ENCODE measurements at places on chromosomes 5 and 9.

DNA sequence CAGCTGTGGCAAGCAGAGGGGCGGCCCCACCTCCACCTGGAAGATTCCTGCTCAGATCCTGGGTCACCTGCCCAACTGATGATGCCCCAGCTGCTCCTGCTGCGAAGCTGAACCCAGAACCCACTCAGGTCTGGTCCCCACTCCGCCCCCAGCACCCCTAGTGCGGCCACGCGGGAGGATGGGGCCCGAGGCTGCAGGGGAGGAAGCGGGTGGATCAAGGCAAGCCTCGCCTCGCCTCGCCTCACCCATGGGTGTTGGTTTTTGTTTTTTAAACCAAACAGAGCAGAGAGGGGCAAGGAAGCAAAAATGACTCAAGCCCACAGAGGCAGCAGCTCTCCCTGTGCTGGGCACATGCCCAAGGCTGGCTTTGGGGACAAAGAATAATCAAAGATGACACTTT is 23.2 kb downstream of the ABO start:
- no peak for DNase-seq

- no peak for DNase-seq
Observed at GRCh38 chr9:109640580-109641371, 139.2 kb upstream of the PALM2AKAP2 start.

- DNase-seq = no peak
Observed at GRCh38 chr5:83492331-83492730, 20.8 kb downstream of the VCAN start.

- DNase-seq = no peak
Observed at GRCh38 chr9:22382331-22382730, 64.3 kb upstream of the DMRTA1 start.

GRCh38 chr5:143740956-143741355 is 71.0 kb upstream of the HMHB1 start:
- no peak for DNase-seq

GRCh38 chr9:13596383-13596970 is 317.0 kb upstream of the MPDZ start:
- DNase-seq = no peak

DNA sequence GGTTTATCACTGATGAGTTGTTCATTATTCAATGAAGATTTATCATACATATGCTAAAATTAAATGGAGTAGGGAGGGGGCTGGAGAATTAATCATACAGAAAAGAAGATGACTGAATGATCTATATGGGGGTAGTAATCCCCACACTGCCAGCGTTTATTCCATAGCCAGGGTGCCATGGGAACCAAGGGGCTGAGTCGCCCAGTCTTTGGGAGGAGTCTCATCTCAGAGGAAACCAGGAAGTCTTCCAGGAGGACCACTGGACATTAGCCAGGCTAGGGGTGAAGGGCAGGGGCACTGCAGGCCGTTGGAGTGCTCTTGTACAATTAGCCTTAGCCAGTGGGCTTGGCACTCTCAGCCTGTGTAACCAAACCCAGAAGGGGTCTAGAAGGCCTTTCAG is 226.5 kb downstream of the ARL15 start:
- DNase-seq = no peak

- no peak for DNase-seq
Observed at GRCh38 chr5:41773799-41774198, 96.4 kb downstream of the OXCT1 start.

GRCh38 chr9:78463750-78464149 is 166.8 kb downstream of the PSAT1 start:
- DNase-seq = no peak

- DNase-seq = no peak
Observed at GRCh38 chr5:172875505-172876279, 41.6 kb downstream of the ERGIC1 start.

DNA sequence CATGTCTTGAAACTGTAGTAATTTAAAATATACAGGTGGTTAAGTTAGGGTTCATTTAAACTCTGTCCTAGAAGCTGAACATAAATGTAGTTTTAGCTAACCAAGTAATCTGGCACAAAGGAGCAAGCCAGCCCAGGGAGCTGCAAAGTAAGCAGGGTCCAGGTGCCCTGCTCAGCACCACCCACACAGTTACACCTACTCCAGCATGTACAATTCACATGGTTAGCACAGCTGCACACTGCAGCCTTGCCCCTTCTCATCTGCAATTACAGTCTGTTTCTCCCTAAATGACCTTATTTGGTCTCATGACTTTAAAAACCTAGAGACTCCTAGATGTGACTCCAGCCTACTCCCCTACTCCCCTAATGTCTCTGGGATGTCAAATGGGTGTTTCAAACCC is 128.4 kb downstream of the EPB41L4A start:
- no peak for DNase-seq

DNA sequence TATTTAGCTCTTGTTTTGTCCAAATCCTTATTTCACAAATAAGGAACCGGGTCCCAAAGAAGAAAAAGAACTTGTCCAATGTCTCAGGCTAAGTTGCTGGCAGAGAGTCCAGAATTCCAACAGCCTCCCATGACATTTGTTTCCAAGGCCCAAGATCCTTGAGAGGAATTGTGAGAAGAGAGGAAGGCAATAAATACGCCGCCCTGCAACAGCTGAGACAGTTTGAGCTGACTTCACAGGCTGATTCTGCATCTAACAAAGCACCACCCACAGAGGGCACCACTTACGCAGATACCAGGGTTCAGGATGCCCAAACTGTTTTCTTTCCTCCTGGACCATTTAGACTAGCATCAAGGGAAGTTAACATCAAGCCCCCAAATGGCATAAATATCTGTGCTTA is 211.3 kb downstream of the FAM114A2 start:
- no peak for DNase-seq

- DNase-seq = no peak
Observed at GRCh38 chr9:7844242-7844641, 44.7 kb upstream of the DMAC1 start.

DNA sequence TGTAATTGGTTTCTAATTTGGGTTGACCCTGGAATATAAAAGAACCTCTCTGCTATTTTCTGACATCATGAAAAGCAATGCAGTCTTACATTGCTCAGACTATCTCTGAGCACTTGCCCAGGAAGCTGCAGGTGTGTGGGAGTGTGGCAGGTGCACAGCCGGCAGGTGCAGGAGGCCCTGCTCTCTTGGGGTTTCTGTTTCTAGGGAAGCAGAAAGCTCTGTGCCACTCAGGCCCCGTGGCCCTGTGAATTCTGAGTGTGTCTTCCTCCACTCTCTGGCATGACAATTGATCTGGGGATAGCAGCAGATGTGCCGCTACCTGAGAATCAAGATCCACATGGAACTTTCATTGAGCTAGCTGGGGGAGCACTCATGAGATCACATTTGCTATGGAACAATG is 45.7 kb upstream of the IRX2 start:
- no peak for DNase-seq

DNA sequence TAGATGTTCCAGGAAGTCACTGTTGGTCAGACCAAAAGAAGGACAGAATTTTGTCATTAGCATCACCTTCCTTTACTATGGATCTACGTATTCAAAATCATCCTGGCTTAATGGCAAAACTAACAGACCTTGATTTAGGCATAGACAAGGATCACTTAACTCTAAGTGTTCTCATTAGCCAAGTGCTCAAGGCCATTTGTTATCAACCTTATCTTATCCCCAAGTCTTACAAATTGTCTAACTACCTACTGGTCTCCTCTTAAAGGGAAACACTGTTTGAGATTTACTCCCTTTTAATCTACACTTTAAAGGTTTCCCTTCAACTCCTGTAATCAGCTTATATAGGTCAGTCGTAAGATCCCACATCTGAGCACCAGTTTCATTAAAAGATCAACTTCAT is 1197.5 kb upstream of the C9orf72 start:
- no peak for DNase-seq

GRCh38 chr9:1049641-1050040 is 516 bp upstream of the DMRT2 start:
- no peak for DNase-seq

DNA sequence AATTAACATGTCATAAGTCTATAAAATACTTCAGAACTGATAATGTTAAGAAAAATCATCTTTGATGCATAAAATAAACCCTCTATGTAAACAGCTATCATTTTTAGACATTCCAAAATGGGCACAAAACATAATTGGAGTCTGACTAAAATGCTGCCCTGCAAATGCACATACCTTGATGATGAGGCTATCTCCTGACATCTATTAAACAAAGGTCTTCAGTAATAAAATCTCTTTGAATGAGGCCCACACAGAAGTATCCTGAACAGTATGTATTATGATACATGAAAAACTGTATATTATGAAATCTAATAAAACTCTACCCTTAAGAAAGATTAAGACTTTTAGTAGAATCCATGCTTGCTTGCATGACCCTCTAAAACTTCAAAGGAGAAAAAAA is 66.1 kb downstream of the FBXL17 start:
- no peak for DNase-seq

GRCh38 chr9:115211413-115212124 is 93.6 kb upstream of the TNC start:
- no peak for DNase-seq

DNA sequence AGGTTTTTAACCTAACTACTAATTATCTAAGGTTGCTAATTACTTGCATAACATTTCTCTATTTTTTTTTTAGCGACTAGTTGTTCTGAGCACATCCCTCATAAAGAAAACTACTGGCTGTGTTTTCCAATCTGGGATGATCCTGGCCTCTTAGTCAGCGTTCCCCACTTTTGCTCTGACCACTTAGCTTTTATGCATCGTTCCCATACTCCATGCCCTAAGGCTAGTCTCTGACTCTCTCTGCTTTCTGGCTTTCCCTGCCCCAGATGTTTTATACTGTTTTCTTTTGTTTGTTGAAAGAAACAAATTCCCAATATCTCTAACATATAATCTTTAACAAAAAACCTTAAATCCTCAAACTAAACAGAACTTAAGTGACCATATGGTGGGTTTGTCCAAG is 217.9 kb downstream of the SPATA31D1 start:
- DNase-seq = no peak

GRCh38 chr5:138180183-138180782 is 1.4 kb downstream of the KIF20A start:
- DNase-seq = no peak

GRCh38 chr5:179263391-179264052 is 81.7 kb downstream of the ADAMTS2 start:
- no peak for DNase-seq

DNA sequence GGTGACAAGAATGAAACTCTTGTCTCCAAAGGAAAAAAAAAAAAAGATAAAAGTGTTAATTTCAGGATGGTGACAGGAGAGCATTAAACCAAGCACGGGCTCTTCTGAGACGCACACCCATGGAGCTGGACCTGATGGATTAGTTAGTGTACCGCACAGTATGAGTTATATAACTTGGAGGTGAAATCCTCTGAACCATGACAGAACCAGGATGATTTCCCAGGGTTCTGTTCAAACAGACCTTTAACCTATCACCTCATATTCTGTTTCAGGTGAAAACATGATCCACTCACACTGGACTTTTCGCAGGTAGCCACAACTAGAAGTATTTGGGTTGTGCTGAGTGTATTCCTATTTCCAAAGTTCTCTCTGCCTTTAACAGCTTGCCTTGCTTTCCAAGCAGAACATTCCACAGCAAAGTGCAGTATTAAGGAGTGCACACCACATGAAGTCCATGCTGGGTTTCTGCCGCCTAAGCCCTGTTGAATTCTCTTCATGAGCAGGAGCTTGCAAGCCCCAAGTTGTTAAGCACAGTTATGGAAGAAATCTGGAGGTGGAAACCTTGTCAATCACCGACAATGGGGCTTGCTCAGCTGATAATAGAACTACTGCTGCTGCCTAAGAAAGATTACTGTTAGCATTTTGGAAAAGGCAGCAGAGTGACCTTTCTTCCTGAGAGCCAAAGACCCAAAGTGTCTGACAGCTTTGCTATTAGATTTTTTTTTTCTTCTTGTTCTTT is 461.7 kb downstream of the TLE1 start:
- DNase-seq = no peak

DNA sequence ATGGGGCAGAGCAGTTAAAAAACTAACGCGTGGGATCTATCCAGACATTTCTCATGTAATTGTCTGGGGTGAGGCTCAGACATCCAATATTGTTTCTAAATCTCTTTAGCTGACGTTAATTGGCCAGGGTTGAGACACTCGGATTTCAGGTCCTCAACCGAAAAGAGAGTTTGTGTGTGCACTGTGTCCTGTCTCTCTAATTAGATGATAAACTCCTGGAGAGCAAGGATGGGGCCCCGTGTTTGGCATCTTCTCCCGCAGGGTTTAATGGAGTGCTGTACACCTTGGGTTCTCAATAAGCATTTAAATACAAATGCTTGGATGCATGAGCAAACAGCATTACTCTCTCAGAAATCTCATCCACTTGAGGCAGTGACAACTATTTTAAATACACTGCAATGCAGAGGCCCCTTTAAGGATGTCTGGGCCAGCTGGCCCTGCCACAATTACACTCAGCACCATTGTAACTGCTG is 139.6 kb downstream of the MTX3 start:
- no peak for DNase-seq

GRCh38 chr5:8993031-8993430 is 552.8 kb downstream of the SEMA5A start:
- DNase-seq = no peak

DNA sequence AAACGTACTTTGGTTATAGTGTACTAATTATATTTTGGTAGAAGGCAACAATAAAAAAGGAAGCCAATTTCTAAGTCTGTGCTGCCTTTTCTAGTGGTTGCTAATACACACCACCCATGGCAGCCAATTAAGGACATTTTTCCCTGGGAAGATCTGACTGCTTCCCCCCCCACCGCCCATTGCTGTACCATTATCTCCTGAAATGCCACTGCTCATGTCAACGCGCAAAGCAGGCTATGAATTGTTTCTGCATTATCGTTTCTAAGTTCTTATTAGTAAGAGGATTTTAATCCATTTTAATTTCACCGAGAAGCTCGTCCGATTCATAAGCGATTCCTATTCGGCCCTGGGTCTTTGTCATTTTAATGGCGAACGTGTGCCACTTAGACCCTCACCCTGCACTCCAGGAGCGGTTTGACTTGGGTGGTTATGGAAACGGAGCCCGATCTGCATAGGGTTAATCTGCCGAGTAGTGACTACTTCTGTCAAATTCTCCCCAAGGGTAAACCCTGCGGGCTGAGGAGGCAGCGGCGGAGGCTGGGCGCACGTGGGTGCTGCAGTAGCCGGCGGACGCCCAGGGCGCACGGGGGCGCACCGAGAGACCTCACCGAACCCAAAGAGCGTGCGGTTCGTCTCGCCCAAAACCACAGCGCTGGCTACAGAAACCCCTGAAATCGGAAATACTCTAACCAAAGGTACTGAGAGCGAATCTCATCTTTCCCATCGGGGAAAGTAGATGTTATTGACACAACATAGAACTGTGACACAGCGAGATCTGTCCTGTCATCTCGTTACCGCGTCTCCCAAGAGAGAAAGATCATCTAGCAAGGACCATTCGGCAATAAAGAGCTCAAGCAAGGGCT is 55.8 kb upstream of the SHC3 start:
- DNase-seq = no peak

GRCh38 chr9:35102465-35102768 is 514 bp downstream of the STOML2 start:
- DNase-seq = no peak

GRCh38 chr5:17907094-17907493 is 272.8 kb downstream of the TAF11L14 start:
- no peak for DNase-seq

- no peak for DNase-seq
Observed at GRCh38 chr5:5221724-5222123, 81.6 kb downstream of the ADAMTS16 start.

GRCh38 chr5:134426361-134426760 is 14.7 kb upstream of the CDKN2AIPNL start:
- DNase-seq = no peak

- no peak for DNase-seq
Observed at GRCh38 chr5:36875051-36875789, 1.3 kb upstream of the NIPBL start.

- no peak for DNase-seq
Observed at GRCh38 chr9:132591244-132591643, 8.8 kb downstream of the BARHL1 start.

Measured in D721Med (cell line).